ENCODE measurements at places on chromosomes 7 and 10.

DNA sequence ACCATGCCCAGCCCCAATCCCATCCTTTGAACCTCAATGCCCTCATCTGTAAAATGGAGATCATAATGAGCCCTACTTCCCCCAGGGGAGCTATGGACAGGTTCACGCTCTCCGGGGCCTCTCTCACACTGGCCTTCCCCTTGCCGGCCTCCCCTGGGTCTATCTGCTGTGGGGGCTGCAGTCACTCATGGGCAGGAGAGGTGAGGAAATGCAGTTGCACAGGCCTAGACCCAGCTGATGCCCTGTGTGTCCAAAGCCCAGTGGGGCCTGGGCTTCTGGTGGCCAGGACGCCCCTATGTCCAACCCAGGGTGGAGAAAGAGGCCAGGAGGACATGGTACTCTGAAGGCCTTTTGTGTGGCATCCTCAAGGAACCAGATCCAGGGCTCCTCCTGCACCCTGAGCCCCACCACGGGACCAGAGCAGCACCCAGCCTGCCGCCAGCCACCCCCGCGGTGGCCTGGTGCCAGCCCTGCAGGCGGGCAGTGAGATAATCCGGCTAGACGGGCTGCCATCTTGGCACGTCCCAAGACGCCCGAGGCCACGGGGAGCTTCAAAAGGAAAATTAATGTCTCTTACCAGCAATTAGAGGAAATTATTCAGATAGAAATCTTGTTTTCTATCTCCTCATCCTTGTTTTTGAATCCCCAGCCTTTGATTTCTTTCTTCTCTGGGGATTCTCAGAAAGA is 39.0 kb downstream of the MYL10 start:
- no peak overlapping the region for H3K27ac ChIP-seq
- H3K4me3 ChIP-seq = no peak overlapping the region
- H3K4me1 ChIP-seq = no peaks in the 10 kb centered on the region
- peaks cover 5% of the 10 kb centered on the region for H3K27me3 ChIP-seq
- peak; percentile 10 for DNase-seq

GRCh38 chr7:22672846-22673680 is 53.9 kb upstream of the IL6 start:
- H3K27me3 ChIP-seq = no peaks in the 10 kb centered on the region
- H3K4me1 ChIP-seq = peaks cover 60% of the 10 kb centered on the region
- H3K4me3 ChIP-seq = no peak overlapping the region
- peaks cover 2% of the 10 kb centered on the region for H3K36me3 ChIP-seq
- peak overlapping the region; percentile 2 for H3K27ac ChIP-seq

GRCh38 chr10:19479854-19480253 is 336.4 kb upstream of the PLXDC2 start:
- H3K4me3 ChIP-seq = no peak overlapping the region
- no peaks in the 10 kb centered on the region for H3K4me1 ChIP-seq

GRCh38 chr10:98446151-98446660 is 529 bp downstream of the HPS1 start:
- peaks cover 39% of the 10 kb centered on the region for H3K36me3 ChIP-seq
- peaks cover 52% of the 10 kb centered on the region for H3K4me1 ChIP-seq
- peaks cover 3% of the 10 kb centered on the region for H3K27me3 ChIP-seq
- H3K4me3 ChIP-seq = peak overlapping the region; percentile 92
- DNase-seq = no peak

DNA sequence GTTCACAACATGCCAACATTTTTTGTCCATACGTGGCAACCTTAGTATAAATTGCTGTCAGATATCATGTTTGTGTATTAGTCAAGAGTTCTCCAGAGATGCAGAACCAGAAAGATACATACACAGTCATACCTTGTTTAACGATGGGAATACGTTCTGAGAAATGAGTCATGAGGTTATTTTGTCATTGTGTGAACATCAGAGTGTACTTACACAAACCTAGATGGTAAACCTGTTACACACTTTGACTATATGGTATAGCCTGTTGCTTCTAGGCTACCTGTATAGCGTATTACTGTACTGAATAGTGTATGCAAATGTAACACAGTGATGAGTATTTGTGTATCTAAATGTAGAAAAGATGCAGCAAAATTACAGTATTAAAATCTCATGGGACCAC is 22.3 kb downstream of the ZNF518A start:
- H3K4me3 ChIP-seq = no peak overlapping the region
- H3K27me3 ChIP-seq = no peaks in the 10 kb centered on the region
- no peak overlapping the region for H3K27ac ChIP-seq

- H3K4me1 ChIP-seq = peaks cover 12% of the 10 kb centered on the region
- H3K36me3 ChIP-seq = no peaks in the 10 kb centered on the region
- H3K4me3 ChIP-seq = no peak overlapping the region
- DNase-seq = no peak
- H3K27me3 ChIP-seq = no peaks in the 10 kb centered on the region
Measured at GRCh38 chr7:143384661-143385631, 3.8 kb downstream of the ZYX start.

DNA sequence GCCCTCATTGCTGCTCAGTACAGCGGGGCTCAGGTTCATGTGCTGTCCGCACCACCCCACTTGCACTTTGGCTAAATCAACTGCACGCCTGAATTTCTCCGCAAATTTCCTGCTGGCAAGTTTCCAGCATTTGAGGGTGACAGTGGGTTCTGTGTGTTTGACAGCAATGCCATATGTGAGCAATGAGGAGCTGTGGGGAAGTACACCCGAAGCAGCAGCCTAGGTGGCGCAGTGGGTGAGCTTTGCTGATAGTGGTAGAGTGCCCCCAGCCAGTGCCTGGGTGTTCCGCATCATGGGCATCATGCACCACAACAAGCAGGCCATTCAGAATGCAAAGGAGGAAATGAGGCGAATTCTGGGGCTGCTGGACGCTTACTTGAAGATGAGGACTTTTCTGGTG is 103.9 kb upstream of the POT1 start:
- no peak overlapping the region for H3K27ac ChIP-seq
- no peaks in the 10 kb centered on the region for H3K36me3 ChIP-seq
- no peak for DNase-seq
- no peak overlapping the region for H3K4me3 ChIP-seq

GRCh38 chr10:32169556-32169955 is 113.3 kb upstream of the KIF5B start:
- DNase-seq = no peak
- H3K27me3 ChIP-seq = peaks cover 6% of the 10 kb centered on the region
- H3K4me3 ChIP-seq = no peak overlapping the region
- H3K27ac ChIP-seq = no peak overlapping the region
- H3K36me3 ChIP-seq = no peaks in the 10 kb centered on the region

DNA sequence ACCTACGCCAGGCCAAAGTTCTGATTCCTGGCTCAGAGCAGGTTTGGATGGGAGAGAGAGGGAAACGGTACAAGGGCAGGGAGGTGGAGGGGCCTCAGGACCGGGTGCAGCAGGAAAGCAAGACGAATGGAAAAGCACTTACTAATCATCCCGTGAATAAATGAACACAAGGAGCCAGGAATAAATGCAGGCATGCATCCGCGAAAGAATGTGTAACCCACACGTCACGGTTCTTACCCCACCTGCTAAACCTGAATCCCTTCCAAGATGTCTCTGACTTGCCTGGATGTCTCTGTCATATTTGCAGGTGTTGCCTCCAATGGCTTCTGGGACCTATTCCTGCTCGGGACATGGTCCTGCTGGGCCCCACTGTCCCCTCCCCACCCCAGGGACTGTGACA is 335.2 kb upstream of the RNF32 start:
- DNase-seq = no peak
- peaks cover 8% of the 10 kb centered on the region for H3K27me3 ChIP-seq
- H3K27ac ChIP-seq = no peak overlapping the region
- no peaks in the 10 kb centered on the region for H3K36me3 ChIP-seq
- no peak overlapping the region for H3K4me3 ChIP-seq

GRCh38 chr10:33535866-33536265 is 201.4 kb upstream of the NRP1 start:
- no peak overlapping the region for H3K4me3 ChIP-seq
- no peak for DNase-seq
- no peak overlapping the region for H3K27ac ChIP-seq

DNA sequence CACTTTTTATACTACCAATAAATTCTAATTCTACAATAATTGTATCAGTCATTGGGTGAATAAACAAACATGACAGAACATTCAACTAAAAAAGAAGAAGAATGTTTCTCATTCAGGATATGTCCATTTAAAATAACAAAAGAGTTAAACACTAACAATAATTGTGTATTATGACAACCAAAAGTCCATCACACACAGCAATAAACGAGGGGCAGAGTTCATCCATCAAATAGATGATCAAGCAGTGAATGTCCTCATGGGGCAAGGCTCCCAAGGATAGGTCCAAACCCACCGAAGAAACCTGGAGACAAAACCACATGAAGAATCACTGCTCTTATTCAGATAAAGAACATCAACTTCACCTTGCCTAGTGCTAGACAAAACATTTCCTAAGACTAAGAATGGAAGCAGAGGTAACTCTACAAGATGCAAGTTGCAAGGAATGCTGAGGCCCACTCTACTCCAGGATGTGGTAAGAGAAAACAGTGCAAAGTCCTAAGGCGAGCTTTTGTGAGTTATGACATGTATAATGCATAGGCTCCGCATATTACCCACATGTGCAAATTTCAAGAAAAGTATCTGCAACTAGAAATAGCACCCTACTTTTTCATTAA is 115.1 kb downstream of the PARD3 start:
- H3K36me3 ChIP-seq = no peaks in the 10 kb centered on the region
- no peak overlapping the region for H3K27ac ChIP-seq
- DNase-seq = no peak
- H3K4me3 ChIP-seq = no peak overlapping the region
- no peaks in the 10 kb centered on the region for H3K4me1 ChIP-seq
- H3K27me3 ChIP-seq = peaks cover 2% of the 10 kb centered on the region

GRCh38 chr7:74561898-74562613 is 95.5 kb upstream of the GTF2I start:
- no peaks in the 10 kb centered on the region for H3K36me3 ChIP-seq
- no peaks in the 10 kb centered on the region for H3K27me3 ChIP-seq

GRCh38 chr7:36360244-36360643 is 29.4 kb upstream of the ANLN start:
- H3K4me3 ChIP-seq = no peak overlapping the region
- H3K27ac ChIP-seq = no peak overlapping the region
- no peaks in the 10 kb centered on the region for H3K27me3 ChIP-seq
- H3K36me3 ChIP-seq = no peaks in the 10 kb centered on the region
- no peak for DNase-seq
- H3K4me1 ChIP-seq = no peaks in the 10 kb centered on the region

- DNase-seq = no peak
- no peak overlapping the region for H3K4me3 ChIP-seq
- H3K27me3 ChIP-seq = peaks cover 16% of the 10 kb centered on the region
Measured at GRCh38 chr7:15687546-15688278, 1.2 kb upstream of the MEOX2 start.

DNA sequence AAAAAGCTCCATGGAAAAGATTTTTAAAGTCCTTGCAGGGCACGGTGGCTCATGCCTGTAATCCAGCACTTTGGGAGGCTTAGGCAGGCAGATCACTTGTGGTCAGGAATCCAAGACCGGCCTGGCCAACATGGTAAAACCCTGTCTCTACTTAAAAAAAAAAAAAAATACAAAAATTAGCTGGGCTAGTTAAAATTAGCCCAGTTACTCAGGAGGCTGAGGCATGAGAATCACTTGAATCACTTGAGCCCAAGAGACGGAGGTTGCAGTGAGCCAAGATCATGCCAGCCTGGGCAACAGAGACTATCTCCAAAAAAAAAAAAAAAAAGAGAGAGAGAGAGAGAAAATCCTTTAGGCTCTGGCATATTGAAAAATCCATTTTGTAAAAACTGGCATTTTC is 61.9 kb downstream of the CCDC6 start:
- no peaks in the 10 kb centered on the region for H3K27me3 ChIP-seq
- DNase-seq = no peak
- H3K27ac ChIP-seq = no peak overlapping the region
- peaks cover 5% of the 10 kb centered on the region for H3K4me1 ChIP-seq
- no peak overlapping the region for H3K4me3 ChIP-seq

GRCh38 chr7:22476824-22477223 is 23.2 kb downstream of the STEAP1B start:
- DNase-seq = no peak
- H3K27me3 ChIP-seq = no peaks in the 10 kb centered on the region

DNA sequence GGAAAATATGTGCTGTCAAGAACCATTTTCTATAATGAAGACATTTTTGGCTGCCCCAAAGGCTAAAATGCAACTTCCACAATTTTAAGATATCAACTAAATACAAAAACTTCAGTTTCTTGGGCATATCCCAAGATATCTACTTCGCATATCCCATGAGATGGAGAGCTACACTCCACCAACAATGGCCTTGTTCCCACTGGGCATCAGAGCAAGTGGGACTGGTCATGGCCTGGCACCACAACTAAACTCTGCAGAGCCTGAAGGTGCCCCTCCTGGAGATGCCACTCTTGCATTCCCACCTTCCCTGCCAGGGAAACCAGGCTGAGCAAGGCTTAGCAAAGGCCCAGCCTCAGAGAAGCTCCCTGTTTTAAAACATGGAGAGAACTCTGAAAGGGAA is 75.8 kb upstream of the LRRC17 start:
- DNase-seq = no peak
- H3K27ac ChIP-seq = no peak overlapping the region
- no peaks in the 10 kb centered on the region for H3K4me1 ChIP-seq
- peaks cover 19% of the 10 kb centered on the region for H3K36me3 ChIP-seq
- no peak overlapping the region for H3K4me3 ChIP-seq

DNA sequence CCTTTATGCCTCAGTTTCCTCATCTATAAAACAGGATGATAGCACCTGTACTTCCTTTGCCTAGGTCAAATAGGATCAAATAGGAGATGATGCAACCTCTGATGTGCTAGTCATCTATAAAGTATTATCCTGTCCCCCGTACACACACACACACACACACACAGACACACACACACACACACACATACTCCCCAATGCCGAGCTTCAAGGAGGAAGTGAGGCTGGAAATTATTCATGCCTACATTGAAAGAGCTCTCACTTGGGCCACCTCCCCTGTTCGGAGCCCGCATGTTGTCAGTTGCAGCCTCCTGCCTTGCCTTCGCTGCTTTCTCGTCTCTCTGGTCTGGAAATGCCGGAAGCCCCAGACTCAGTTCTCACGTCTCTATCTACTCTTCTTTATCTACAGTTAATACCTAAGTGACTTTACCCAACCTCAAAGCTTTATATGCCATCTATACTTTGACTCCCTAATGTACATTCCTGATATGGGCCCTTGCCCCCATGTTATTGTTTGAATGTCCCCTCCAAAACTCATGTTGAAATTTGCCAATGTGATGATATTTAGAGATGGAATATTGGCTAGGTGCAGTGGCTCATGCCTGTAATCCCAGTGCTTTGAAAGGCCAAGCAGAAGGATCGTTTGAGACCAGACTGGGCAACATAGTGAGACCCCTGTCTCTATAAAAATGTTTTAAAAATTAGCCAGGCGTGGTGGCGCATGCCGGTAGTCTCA is 6.9 kb upstream of the UBE2H start:
- H3K4me3 ChIP-seq = no peak overlapping the region
- no peaks in the 10 kb centered on the region for H3K27me3 ChIP-seq
- no peaks in the 10 kb centered on the region for H3K4me1 ChIP-seq

- H3K4me1 ChIP-seq = peaks cover 7% of the 10 kb centered on the region
- no peak within 1 kb of the TSS for H3K4me3 ChIP-seq
- H3K27me3 ChIP-seq = peaks cover 79% of the 10 kb centered on the region
Measured at GRCh38 chr10:93993782-93994437, at the start of gene PLCE1. TSS of gene PLCE1 (plus strand) at chr10:93993931. CDS start at chr10:94031047, 37,116 bp downstream.

- no peaks in the 10 kb centered on the region for H3K36me3 ChIP-seq
- no peak for DNase-seq
- no peaks in the 10 kb centered on the region for H3K27me3 ChIP-seq
- no peak overlapping the region for H3K27ac ChIP-seq
Measured at GRCh38 chr7:107972075-107972482, 30.9 kb downstream of the LAMB1 start.

- no peaks in the 10 kb centered on the region for H3K36me3 ChIP-seq
- H3K27me3 ChIP-seq = no peaks in the 10 kb centered on the region
- H3K27ac ChIP-seq = no peak overlapping the region
- H3K4me3 ChIP-seq = no peak overlapping the region
- peaks cover 22% of the 10 kb centered on the region for H3K4me1 ChIP-seq
Measured at GRCh38 chr7:98119256-98119918, 12.7 kb downstream of the LMTK2 start.

Data from naive thymus-derived CD8-positive, alpha-beta T cell (primary cell).